ENCODE measurements at places on chromosomes 6 and 20. TPM values are rescaled to one million over a fixed set of nuclear protein-coding genes. Genes with fewer than 3 reads are reported as not detected.

- ATAC-seq: no peak
Observed at GRCh38 chr6:46023216-46023915, 7.7 kb upstream of the CLIC5 start.

- no peak for ATAC-seq
Observed at GRCh38 chr6:30716879-30717128, 277 bp downstream of the MDC1 start.

The MICA gene
- 16.2 TPM for total RNA-seq

The PXDC1 gene
- total RNA-seq: 8.3 TPM

- no peak for ATAC-seq
Observed at GRCh38 chr6:137358273-137358672, 135.9 kb downstream of the OLIG3 start.

GRCh38 chr6:144349690-144350527 is 64.8 kb downstream of the UTRN start:
- ATAC-seq: peak; percentile 61

The LAMA2 gene
- total RNA-seq: 0.40 TPM

The RIMS1 gene
- total RNA-seq: not detected

The MCCD1 gene
- total RNA-seq: not detected

GRCh38 chr6:150086026-150086425 is 17.1 kb upstream of the ULBP3 start:
- ATAC-seq: no peak

DNA sequence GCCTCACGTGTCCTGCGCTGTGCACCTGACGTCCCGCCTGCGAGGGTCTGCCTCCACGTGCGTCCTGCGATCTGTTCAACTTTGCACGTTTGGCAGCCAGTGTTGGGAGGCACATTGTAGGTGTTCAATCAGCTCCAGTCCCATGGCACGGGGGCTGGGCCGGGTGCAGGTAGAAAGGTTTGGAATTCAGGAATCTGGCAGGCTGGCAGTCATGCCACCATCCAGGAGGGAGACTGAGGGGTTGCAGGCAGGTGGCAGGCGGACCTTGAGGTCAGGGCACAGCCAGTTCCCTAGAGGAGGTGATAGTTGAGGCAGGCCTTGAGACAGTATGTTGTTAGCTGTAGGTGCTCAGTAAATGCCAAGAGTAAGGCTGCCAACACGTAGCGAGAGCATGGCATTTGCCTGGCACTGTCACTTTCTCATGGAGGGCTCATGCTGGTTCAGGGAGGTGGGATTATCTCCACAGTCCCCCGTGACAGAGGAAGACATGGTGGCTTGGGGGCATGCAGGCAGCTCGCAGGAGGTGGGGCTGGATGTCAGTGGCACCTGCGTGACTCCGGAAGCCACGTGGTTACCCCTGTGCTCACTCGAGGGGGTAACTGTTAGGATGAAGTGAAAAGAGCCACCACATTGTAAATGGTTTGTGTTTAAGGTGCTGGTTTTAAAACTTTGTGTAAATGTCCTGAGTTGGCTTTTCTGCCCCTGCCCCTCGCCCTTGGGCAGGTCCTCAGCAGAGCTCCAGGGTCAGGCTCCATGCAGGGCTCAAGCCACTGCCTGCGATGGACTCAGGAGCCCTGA is 111.8 kb upstream of the FRMD1 start:
- no peak for ATAC-seq

DNA sequence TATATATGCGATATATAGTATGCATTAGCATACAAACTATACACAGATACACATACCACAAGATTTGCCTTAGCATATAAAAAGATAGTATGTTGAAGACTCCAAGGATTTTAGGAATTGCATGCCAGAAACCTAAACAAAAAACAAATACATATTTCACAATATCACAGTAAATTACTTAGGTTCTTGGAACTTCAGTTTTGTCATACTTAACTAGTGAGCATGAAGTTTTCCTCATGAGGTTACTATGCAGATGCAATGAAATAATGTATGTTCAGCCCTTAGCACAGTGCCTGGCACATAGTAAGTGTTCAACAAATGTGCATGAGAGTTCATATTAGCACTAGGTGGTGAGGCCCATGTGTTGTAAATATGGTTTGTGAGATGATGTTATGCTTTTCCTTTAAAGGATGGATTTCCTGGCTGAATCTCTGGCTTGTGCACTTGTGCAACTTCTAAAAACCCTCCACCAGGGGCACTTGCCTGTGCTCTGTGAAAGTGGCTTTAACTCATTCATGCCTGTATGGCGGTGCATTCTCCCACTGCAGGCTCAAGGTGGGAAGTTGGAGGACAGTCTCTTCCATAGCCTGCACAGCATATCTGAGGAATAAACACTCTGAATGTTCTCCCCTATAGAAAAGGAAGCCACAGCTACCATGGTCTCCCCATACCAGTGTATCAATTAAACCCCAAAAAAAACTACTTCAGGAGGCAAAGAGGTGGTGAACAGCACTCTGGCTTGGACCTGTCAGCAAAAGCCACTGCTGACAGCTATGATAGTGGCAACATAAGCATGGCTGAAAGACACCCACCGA is 624.1 kb upstream of the CDH4 start:
- ATAC-seq: no peak

GRCh38 chr20:19807191-19807945 is 49.3 kb downstream of the RIN2 start:
- no peak for ATAC-seq

DNA sequence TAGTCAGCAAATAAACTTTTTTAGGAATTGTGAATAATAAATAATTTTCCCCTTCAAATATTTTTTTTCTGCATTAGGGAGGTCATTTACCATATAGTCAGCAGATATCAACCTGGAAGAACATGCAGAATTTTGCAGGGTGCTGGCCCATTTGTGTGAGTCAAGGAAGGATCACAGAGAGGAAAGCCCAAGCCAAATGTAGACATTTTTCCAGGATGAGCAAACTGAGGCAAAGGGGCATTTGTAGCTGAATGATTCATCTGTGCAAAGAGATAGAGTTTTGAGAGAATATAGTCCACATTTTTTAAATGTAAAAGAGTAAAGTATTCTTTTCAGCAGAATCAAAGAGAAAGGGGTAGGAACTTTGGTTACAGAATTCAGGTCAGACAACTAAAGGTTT is 555.5 kb upstream of the MARCKS start:
- no peak for ATAC-seq

DNA sequence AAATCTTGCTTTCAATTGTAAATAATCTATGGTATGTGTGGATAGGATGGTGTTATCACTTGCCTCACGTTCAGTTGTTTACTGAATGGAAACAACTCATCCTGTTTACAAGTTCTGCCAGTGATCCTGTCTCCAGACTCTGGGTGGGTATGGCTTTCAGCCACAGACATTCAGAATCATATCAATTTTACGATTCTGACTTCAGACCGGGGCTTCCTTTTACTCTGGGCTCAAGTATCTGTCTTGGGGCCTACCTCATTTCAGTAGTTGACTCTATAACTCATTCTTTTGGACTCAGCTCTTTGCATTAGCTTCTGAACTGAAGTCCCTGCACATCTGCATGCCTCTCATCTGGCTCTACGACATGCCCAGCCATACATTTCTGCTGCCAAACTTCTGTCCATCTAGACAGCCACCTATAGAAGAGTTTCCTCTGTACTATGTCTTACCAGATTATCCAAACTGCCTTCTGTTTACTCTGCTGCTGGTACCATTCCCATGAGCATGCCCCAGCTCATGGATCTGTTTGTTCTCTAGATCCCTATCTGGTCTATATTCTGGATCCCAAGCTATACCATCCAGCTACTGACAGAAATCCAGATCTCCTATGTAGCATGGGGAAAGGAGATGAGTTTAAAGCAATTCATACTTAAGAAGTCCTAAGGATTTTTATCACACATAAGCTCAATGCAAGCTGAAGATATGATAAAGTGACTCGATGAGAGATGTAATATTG is 34.3 kb downstream of the FYN start:
- ATAC-seq: peak; percentile 61

GRCh38 chr6:139982652-139983295 is 608.3 kb upstream of the CITED2 start:
- no peak for ATAC-seq

The MLIP gene
- total RNA-seq: not detected

DNA sequence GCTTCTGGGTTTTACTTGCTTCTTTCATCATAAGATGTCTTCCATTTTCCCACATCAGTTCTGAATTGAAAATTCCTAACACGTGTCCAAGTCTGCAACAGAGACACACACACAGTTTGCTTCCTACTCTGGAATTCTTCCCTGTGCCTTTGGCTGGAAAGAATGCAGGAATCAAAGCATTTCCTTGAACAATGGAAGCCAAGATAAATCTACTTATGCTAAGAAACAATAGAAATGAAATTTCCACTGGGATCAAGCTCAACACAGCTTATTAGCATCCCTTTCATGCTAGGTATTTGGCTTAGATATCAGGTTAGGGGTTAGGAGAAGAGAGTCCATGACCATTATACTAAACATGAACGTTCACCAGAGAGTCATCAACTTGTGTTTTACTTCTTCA is 101.1 kb upstream of the SCAF8 start:
- ATAC-seq: no peak

DNA sequence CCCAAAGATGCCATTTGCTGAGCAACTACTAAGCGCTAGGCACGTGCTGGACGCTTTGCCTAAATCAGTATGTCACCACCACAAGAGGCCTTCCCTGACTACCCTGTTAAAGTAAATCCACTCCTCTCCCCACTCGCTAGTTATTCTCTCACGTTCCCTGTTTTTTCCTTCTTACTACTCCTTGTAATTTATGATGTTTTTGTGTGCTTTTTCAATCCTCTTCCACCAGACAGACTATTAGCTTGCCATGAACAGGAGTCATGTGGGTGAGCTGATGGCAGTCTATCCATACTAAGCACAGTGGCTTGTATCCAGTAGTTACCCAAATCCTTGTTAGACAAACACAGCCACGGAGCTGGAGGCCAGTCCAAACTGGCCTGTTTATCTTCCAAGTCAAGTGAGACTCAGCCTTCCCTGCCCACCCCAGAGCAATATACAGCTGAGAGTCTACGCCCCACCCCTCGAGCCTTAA is 41.2 kb downstream of the C6orf132 start:
- ATAC-seq: no peak

- ATAC-seq: peak; percentile 42
Observed at GRCh38 chr6:38117281-38117680, 297.8 kb downstream of the ZFAND3 start.

DNA sequence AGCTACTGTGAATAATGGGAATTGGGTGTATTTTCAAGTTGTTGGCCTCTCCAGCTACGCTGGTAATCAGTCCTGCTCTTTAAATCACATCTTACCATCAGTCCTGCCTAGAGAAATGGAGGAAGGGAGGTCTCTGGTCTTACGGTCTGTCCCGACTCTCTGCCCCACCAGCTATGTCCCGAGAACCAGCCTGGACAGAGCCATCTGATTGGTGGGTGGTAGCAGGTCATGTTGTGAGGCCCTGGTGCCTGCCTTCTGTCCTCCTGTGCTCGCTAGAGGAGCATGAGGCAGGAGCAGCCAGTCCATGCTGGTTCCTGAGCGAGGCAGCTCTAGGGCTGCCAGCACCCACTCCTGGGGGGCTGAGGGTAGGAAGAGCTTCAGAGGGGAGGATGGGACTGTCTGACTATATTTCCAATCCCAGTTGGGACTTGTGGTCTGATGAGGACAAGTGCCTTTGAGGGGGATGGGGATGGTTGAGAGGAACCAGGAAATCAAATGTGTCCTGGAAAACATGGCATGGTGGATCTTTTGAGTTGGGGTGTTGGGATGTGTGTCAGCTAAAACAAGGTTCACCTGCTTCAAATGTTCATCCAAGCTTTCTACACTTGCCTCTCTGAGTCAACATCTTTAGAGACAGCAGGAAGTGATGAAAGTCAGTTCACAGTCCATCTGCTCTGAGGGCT is 33.0 kb downstream of the SYNJ2 start:
- peak; percentile 48 for ATAC-seq

GRCh38 chr6:151749341-151749740 is 58.1 kb upstream of the ESR1 start:
- ATAC-seq: no peak

DNA sequence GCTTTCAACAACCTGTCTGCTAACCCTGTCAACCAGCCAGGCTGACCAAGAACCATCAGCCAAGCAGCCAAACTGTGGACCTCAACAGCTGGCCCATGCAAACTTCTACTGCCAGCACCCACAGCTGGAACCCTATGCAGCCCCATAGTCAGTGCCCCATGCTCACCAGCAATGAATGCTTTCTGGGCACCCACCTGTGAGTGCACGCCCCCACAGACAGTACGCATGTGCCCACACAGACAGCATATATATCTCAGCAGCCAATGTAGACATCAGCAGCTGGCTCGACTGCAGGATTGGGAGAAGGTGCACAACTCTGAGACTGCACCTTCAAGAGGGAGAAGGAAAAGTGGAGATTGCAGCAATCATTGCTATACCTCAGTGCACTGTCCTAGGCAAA is 1534.6 kb downstream of the GRIK2 start:
- no peak for ATAC-seq

DNA sequence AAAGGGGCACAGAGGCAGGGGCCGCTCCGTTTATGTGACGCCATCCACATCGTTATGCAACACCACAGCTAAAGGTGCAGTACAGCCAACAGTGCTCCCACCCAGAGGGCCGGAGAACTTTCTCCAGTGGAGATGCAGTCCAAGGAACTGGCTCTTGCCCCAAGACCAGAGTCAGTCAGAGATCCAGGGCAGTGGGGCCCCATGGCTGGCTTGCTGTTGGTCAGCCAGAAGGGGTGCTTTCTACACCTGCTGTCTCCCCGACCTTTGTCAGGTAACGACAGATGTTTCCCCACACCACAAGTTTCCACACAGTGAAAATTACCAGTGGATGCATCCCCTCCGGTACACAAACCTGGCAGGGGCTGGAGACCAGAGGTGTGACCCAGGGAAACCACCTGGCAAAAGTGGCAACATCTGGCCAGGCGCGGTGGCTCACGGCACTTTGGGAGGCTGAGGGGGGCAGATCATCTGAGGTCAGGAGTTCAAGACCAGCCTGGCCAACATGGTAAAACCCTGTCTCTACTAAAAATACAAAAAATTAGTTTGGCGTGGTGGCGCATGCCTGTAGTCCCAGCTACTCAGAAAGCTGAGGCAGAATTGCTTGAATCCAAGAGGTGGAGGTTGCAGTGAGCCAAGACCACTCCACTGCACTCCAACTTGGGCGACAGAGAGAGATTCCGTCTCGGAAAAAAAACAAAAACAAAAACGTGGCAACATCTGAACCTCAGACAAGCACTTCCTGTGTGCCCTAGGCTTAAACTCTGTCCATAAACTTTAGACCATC is 34.9 kb downstream of the UBE2V1 start:
- no peak for ATAC-seq

- no peak for ATAC-seq
Observed at GRCh38 chr20:63378626-63379025, 17.5 kb upstream of the CHRNA4 start.

DNA sequence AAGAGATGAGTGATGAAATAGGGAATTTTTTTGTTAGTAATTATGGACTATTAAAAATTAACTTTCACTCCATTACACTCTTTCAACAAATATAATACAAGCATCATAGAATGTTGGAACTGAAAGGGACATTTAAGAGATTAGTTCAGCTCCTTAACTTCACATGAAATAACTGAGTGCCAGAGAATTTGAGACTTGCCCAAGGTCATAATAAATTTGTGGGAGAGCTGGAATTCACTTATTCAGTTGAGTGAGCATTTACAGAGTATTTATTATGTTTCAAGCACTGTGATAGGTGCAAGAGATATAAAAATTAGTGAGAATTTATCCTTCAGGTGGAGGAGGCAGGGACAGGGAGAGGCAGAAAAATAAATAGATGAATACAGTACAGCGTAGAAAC is 154.6 kb downstream of the KCNQ5 start:
- no peak for ATAC-seq
